ENCODE measurements at places on chromosomes 4 and X. TPM values are rescaled to one million over a fixed set of nuclear protein-coding genes. Genes with fewer than 3 reads are reported as not detected.

Gene PHEX
- total RNA-seq = 0.65 TPM

Gene FAM50A
- total RNA-seq = 52.5 TPM

Gene BOD1L1
- 16.5 TPM for total RNA-seq

Gene SSX4B
- not detected for total RNA-seq

Gene TRIM61
- total RNA-seq = not detected

Gene TEX13A
- not detected for total RNA-seq

Gene TLR2
- not detected for total RNA-seq

Gene ZNF732
- total RNA-seq = 0.11 TPM

Gene ETDA
- total RNA-seq = not detected

Gene GABRQ
- total RNA-seq = not detected

Gene SLC10A6
- not detected for total RNA-seq

Gene CSAG1
- total RNA-seq = not detected

Gene MUC7
- not detected for total RNA-seq

Gene ADH1B
- total RNA-seq = not detected
